CD4-positive, alpha-beta T cell treated with Interleukin-15 for 4 hours (primary cell): ENCODE measurements at places on chromosomes 11 and 22.

GRCh38 chr22:21624880-21625791 lies 4.7 kb downstream of the YDJC start:
- no peak for DNase-seq

DNA sequence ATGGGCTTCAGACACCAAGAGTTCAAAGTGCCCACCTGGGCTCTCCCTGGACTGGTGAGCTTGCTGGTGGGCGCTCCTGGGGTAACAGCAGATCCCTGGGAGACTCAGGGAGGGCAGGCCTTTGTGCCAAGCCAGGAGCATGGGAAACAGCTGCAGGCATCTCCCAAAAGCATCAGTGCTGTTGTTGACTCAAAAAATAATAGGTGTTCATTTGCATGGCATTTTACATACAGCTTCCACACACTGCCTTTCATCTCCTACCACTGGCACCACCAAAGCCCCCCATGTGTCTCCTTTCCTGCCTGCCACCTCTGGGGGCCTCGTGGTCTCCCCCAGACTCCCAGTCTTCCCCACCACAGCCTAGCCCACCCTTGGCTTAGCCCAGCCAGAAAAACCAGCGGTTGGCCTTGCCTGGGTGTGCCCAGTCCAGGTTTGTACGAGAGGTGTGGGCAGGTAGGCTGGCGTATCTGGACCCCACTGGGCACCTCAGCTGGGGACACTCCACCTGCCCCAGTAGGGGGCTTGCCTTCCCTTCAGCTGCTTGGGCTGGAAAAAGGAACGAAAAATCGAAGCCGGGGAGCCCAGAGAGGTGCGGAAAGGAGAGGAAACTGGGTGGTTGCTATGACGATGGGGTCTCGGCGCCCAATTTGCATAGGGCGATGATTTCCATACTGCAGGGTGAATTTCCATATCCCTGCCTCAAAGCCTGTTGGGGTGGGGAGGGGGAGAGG lies 15.0 kb downstream of the POU2F3 start:
- no peak for DNase-seq

DNA sequence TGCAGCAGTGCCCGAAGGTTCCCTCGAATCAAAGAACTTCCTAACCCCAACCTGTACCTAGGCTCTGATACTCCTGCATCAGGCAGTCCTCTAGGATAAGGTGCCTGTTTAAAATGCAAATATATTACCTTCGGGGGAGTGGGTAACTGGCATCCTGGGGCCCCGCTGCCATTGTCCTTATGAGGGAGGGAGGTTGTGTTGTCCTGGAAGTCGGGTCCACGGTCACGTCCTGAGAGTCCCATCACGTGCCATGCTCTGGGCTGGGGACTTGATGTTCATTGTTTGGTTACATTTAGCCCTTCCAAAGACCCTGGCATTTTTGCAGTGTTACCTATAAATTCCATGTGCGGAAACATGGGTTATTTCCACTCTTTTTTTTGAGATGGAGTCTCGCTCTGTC lies 67.6 kb downstream of the PARVB start:
- DNase-seq: no peak

DNA sequence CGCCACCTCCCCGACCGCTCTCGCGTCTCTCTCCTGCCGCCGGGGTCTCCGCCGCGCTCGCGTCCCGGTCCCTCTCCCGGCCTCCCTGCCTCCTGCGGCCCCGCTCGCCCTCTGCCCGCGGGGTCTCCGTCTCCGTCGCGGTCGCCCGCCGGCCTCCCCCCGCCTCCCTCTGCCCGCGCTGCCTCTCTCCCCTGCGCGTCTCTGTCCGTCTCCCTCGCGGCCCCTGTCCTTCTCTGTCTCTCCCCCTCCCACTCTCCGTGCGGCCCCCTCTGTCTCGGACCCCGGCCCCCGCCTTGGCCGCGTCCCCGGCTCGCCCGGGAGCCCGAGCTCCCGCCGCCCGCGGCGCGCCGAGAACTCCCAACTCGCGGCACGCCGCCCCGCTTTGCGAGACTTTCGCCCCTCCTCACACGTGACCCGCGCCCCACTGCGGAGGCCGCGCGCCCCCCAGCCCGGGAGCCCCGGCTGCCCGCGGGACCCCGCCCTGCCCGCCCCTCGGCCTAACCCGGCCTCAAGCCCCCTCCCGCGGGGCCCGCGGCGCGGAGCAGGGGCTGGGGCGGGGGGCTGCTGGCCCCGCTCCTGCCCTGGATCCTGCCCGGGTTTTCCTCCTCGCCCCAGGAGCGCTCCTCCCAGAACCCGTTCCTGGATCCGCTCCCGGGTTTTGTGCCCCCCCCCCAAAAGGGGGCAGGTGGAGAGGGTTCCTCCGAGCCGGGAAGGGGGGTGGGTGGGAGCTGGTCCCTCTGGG lies 702 bp upstream of the KCNJ4 start:
- DNase-seq: no peak

DNA sequence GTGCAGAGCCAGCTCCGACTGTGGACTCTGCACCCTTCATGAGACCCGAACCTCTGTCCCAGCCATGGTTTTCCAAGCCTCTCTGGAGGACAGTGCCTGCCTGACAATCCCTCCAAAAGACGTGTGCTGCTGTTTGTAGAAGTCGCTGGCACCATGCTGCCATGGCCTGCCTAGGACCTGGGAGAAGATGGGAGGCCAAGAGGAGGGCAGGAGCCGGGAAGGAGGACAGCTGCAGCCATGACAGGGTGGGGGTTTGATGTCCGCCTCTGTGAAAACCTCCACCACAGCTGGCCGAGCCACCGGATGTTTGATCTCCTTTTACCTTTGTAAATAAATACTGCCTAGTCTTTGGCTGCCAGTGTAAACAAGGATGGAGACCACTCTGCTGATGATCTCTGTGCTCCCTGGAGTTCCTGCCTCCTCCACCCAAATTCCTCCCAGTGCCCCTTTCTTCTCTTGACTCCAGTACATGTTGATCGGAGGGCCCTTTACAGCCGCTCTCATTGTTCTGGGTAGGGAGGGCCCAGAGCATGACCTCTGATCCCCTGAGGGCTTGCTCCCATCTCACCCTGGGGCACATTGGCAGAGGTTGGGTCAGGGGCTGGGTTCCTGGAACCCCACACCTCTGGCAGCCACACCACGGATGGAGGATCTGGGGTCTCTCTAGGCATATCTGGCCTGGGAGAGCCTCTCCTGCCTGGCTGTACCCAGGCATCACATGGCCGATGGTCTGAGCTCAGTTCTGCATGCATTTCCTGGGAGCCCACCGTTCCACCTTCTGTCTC lies 66.9 kb downstream of the BCR start:
- no peak for DNase-seq

DNA sequence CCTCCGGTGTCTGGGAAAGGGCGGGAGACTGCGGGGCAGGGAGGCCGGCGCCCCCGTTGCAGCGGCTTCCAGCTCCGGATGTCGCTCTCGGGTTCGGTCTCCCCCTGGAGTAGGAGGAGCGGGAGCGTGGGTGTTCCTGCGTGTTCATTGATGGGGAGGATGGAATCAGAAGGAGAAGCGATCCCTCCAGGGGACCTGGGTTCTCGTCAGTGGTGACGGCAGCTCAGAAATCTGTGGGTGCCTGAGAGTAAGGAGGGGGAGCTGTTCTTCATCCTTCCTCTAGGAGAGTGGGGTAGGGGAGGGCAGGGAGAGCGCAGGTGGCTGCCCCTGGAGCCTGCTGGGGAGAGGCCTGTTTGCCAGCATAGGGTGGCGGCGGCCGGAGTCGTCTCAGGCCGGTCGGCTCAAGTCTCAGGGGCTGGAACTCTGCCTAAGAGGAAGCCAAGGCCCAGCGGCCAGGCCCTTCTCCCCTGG lies 1.1 kb downstream of the UBASH3B start:
- DNase-seq: peak; percentile 18

DNA sequence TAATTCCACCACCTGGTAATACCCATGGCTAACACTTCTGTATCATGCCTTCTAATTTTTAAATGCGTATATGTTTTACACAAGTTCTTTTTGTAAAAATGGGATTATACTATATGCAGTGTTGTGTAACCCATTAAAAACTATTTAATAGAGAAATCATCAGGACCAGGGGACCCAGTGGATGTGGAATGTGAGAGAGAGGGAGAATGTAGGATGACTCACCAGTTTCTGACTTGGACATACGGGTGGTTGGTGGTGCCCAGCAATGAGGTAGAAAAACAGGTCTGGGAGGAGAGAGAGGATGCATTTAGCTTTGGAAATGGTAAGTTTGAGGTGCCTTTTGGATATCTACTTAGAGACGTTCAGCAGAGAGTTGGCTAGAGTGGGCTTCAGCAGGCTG lies 112.0 kb upstream of the TBCEL start:
- DNase-seq: no peak

DNA sequence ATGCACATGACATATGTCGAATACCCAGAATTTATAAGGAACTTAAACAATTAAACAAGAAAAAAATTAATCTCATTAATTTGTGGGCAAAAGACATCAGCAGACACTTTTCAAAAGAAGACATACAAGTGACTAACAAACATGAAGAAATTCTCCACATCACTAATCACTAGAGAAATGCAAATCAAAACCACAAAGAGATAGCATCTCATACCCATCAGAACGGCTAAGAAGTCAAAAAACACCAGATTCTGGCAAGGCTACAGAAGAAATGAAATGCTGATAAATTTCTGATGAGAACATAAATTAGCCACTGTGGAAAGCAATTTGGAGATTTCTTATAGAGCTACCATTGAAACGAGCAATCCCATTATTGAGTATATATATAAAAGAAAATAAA lies 210.6 kb upstream of the LUZP2 start:
- no peak for DNase-seq

GRCh38 chr22:49971232-49972162 lies 10.9 kb downstream of the PIM3 start:
- DNase-seq: peak; percentile 64

DNA sequence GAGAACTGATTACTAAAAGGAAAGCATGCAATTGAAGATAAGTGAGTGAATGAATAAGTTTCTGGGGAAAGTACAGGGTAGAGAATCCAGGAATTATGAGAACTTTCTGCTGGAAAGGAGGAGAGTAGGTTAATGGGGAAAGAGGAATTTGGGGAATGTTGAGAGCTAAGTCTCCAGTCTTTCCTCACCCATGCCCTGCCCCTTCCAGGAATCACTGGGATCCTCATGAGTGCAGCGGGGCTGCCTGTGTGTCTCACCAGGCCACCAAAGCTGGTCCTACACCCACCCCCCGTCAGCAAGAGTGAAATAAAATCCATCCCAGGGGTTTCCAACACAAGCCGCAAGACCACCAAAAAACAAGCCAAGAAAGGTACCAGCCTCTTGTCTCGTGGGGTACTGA lies 17.0 kb downstream of the DTX4 start:
- no peak for DNase-seq

DNA sequence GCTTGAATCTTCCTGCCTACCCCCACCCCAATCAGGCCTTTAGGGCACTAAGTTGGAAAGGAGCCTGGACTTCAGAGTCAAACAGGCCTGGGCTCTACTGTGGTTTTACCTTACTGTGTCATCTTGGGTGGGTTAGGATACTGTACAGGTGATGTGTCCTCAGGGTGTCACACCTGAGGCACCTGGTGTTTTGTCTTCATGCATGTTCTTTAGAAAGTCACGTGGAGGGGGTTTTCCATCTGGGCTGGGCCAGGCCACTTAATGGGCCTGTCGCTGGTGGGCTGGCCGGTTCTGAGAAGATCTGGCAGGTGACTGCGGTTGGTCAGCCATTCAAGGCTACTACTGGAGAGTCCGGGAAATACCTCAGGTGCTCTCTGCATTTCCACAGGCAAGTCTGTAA lies 92.6 kb downstream of the SWAP70 start:
- no peak for DNase-seq

- no peak for DNase-seq
Measured at GRCh38 chr11:132638423-132638822, 893.9 kb downstream of the OPCML start.

DNA sequence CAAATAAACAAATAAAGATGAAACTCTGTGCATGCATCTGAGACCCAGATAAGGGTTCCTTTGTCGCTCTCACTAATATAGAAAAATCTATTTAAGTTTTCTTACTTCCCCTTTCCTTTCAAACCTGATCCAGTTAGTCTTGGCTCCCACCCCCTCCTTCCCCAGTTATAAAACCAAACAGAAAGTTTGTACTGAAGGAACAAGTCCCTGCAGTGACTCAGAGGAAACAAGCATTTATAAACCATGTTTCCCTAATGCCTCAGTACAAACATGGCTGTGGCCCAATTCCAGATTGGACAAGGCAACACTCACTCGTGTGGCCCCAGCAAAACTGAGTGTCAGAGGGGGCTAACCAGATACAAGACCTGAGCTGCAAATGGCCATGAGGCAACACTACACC lies 65.5 kb upstream of the ARHGAP20 start:
- DNase-seq: no peak

DNA sequence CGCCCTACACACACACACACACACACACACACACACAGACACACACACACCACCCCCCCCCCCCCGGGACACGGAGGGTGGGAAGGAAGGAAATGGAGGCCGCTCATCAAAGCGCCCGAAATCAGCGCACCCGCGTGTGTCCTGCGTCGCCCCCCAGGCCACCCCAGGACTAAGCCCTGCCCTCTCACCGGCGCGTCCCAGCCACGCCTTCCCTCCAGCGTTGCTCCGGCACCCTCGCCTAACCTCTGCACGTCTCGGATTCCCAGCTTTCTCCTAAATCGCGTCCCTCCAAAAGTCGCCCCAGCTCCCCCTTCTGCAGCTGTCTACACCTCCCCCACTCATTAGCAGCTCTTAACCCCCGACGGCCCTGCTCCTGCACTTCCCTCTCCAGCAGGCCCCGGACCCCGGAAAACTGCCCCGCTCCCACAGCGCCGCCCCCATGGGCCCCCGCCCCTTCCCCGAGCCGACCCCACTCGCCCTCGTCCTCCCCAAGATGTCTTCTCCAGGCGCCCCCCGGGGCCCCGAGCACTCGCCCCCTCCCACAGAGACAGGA lies 557 bp downstream of the PACSIN2 start:
- DNase-seq: peak; percentile 46

GRCh38 chr11:119515771-119516400 lies 92.9 kb upstream of the THY1 start:
- DNase-seq: no peak

DNA sequence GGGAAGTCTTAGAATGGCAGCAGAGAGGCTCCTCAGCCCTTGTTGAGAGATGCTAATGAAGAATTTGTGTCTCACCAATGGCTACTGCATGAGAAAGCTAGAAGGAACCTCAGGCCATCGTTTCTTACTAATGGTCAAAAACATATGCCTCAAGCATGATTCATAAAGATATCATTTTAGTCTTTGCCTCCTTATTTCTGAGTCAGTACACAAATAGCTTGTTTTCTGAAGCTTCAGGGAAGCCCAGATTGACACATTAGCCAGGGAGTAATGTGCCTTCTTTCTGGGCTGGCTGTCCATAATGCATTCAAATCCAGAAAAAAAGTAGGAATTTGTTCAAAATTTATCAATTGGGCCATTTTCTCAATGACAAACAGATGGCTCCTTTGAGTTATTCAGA lies 169.4 kb upstream of the ZBED5 start:
- no peak for DNase-seq

DNA sequence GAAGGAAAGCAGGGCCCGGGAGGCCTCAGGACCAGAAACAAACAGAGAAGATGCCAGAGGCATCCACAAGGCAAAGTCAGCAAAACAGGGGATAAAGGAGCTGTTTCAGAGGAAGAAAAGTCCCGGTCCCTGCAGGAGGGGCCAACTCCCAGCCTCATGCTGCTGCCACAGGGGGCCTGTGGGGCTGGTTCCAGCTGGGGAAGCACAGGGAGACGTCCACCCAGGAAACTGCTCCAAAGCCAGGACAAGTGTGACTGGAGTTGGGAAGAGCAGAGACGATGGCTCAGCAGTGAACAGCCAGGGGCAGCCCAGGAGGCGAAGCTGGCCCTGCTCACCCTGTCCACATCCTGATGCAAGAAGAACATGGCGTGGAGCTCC lies 454.4 kb downstream of the BRD1 start:
- no peak for DNase-seq

GRCh38 chr22:34902335-34902734 lies 163.6 kb upstream of the ISX start:
- DNase-seq: no peak

- DNase-seq: no peak
Measured at GRCh38 chr11:130786586-130786985, 129.7 kb downstream of the SNX19 start.
